ENCODE measurements at places on chromosomes 3 and 15.

DNA sequence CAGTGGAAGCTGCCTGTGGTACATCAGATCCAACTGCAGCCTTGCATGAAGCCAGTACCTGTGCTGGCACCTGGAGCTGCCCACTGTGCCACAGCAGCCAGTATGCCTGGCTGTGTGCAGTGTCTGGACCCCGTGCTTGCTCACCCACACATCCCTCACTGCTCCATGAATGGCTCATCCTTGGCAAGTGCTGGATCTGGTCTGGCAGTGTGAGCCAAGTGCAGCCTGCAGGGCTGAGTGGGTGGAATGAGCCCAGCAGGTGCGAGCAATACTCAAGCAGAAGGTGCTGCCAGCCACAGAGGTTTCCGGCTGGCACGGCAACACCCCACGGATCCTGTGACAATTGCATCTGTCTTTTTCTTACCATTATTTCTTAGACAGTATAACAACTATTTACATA lies 488.2 kb upstream of the ROBO2 start:
- no peak for DNase-seq

- no peak for DNase-seq
Measured at GRCh38 chr3:55127565-55127964, 199.7 kb upstream of the LRTM1 start.

DNA sequence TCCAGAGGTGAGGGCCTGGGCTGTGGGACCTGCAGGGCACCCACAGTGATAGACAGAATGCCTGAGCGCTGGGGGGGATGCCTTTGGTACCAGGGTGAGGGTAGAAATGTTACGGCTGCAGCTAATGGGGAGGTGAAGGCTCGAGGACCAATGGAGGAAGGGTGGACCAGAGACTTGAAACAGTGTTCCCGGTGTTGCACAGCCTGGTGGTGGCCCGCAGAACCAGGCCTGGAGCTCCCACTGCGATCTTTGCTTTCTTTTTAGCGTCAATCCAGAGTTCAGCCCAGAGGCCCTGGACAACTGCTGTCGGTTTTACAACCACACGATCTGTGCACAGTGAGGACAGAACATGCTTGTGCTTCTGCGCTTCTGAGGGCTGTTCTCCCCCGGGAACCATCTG lies 36.8 kb upstream of the PDE8A start:
- no peak for DNase-seq

DNA sequence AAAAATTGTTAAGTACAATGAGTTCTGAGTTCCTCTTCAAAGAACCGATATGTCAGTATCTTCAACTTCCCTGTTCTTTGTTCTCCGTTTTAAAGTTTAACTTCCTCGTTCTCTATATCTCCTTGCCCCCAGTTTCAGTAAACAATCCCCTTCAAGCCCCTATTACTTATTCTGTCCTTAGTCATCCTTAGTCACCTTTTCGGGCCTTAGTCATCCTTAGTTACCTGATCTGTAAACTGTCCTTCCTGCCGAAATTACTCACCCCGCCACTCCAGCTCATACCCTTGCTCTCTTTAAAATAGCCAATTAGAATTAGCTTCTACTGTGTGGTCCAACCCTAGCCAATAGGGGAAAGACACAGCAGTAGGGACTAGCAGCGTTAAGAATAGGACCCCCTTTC lies 1165.6 kb downstream of the NSUN3 start:
- no peak for DNase-seq

DNA sequence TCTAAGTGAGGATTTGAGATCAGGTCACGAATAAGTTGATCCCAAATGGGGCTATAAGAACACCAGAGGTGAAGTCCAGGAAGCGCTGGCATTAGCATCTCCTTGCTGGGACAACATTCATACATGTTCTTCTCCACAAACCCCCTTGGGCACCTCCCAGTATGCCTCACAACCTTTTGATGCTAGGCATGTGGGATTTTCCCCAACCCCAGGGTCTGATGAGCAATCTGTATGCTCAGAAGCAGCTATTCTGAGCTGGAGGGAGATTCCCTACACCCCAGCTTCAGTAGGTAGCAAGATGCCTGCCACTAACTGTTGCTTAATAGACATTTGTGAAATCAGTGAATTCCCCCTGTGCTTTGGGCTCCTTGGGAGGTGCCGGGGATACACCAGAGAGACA lies 32.2 kb downstream of the SLC6A11 start:
- no peak for DNase-seq

GRCh38 chr3:107868449-107868848 lies 222.4 kb downstream of the CD47 start:
- DNase-seq, result no peak
